ENCODE measurements at places on chromosomes 11 and 22.

GRCh38 chr11:109075976-109076375, 346.0 kb upstream of the C11orf87 start:
- DNase-seq: no peak

DNA sequence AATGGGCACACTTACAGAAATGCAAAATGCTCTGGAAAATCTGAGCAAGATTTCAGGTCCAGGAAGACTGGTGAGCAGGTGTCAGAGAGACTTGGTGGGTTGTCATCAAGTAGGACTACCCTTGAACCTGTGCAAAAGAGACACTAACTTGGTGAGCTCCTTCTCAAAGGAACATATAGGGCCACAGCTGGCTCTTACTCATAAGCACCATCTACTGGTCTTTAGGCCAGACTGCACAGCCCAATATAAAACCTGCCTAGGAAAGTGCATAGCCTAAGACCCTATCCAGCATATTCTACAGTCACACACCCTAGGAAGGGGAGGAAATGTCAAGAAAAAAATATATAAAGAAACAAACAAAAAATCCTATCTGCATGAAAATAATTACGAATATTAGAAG, 18.2 kb upstream of the OR10W1 start:
- DNase-seq: no peak

DNA sequence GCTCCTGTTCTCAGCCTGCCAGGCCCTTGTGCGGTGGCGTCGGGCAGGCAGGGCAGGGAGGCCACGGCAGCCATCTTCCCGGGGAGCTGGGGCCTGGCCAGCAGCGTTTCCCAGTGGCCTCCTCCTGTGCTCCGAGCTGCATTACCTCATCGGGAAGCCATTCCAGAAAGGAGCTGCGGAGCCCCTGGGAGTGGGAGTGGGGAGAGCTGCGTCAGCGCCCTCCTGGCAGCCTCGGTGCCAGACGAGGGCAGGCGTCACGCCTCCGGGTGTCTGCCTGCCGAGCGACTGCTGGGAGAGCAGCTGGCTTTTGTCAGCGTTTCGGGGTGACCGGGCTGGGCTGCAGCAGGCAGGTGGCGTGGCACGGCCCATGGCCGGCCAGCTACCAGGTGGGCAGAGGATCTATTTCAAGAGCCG, 30.9 kb upstream of the WNT7B start:
- peak; percentile 58 for DNase-seq

GRCh38 chr11:134531327-134532130, 119.5 kb upstream of the B3GAT1 start:
- DNase-seq: no peak

DNA sequence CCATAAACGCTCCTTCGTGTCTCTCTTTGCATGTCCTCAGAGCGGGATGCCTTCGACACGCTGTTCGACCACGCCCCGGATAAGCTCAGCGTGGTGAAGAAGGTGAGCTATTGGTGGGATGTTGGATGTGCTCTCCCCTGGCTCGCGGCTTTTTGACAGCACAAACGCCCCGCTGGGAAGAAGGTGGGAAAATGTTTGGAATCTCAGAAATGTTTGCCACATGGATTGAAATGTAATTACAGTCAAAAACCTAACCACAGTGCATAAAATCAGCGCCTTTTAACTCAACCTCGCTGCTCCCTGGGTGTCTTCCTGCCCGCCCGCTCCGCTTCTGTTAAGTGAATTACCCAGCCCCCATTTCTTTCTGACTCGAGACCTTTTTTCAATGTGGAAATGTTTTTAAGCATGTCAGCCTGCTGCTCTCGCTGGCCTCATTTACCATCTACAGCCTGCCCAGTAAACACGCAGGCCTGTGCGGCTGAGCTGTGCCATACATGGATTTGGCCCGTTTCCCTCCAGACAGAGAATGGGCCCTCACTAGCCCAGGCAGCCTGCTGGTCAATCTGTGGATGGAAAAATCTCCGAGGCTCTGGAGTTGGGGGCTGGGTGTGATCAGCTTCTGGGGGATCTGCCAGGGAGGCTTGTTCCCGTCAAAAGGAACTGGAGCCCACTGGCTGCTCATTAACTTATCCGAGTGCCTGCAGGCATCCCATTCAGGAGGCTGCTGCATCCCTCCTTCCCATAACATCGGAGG, 32.7 kb upstream of the PARVG start:
- DNase-seq: no peak

GRCh38 chr22:19806213-19807160, 45.9 kb downstream of the TBX1 start:
- peak; percentile 80 for DNase-seq

GRCh38 chr22:20235389-20235991, 32.6 kb downstream of the RTN4R start:
- no peak for DNase-seq

- no peak for DNase-seq
These were observed 73.3 kb downstream of the ENTHD1 start for GRCh38 chr22:39820256-39820655.

DNA sequence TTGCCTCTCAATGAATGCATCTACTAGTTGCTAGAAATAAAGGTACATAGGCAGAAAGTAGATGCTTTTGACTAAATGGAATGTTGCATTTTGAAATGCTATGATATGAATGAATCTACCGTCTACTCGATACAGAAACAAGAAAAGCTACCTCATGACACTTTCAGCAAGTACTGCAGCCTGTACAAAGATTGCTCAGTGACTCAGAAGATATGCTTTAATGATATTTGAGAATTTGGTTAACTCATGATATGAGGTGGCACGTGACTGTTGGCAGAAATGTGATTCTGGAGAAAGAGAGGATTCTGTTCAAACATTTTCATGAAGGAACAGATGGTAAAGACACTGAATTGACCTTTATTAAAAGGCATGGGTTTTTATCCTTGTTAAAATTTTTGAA, 76.0 kb downstream of the HSD17B12 start:
- no peak for DNase-seq

DNA sequence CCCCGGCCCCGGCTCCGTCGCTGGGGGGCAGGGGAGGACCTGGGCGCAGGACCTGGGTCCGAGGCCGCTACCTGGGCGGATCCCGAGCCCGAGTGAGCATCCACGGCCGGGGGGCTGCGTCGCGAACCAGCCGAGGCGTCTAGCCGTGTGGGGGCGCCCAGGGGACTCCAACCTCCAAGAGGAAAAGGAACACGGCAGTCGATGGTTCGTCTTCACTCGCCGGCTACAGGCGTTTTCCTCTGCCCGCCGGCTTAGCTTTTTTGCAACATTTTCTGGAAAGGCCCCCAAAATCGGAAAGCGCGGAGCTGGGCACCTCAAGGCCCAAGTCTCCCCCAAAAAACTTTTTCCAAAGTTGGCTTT, 666 bp downstream of the PDGFB start:
- DNase-seq: no peak

- DNase-seq: no peak
These were observed 26.0 kb upstream of the FADD start for GRCh38 chr11:70176940-70177689.

DNA sequence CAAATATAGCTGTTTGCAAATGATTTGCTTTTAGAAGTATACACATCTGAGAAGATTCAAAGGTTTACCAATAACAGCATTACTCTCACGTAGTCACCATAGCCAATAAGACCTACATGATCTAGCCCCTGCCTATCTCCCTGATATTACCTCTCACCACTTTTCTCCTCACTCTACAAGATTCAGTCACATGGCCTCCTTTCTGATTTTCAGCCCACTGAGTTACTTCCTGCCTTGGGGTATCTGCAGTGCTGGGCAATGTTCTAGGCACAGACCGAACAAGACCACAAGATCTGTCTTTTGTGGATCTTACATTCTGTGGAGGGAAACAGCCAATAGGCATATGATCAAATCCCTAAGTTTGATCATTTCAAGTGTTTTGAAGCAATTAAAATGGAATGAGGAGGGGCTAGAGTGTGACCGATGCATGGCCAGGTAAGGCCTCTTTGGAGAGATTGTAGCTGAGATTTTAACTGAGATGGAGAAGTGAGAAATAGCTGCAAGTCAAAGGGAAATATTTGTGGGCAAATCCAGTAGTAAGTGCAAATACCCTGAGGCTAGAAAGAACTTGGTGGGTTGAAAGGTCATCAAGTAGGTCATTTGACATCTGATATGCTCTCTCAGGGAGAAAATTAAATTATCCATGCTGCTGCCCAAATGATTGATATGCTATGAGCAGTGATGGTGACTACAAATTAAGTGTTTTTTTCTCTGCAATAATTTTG, 43.1 kb downstream of the ARL14EP start:
- DNase-seq: no peak

DNA sequence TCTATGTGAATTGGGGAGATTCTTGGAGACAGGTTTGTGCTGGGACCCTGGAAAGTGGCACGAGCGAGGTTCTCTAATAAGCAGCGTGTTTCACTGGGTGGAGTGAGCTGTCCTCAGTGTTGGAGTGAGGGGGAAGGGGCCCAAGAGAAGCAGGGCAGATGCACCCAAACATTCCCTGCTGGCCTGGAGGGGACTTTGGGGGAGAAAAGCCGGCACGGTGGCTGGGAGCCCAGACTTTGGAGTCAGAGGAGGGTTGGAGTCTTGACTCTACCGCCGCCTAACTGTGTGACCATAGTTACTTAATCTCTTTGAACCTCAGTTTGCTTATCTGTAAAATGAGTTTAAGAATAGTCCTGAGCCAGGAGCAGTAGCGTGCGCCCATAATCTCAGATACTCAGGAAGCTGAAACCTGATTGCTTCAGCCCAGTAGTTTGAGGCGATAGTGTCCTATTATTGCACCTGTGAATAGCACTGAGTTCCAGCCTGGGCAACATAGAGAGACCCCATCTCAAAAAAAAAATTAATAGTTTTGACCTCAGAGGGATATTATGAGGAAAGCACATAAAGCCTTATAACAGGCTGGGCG, 614 bp downstream of the NR1H3 start:
- no peak for DNase-seq

GRCh38 chr11:76307396-76307795, 73.5 kb downstream of the THAP12 start:
- DNase-seq: no peak

GRCh38 chr11:31921081-31921480, 110.0 kb upstream of the PAX6 start:
- DNase-seq: no peak

DNA sequence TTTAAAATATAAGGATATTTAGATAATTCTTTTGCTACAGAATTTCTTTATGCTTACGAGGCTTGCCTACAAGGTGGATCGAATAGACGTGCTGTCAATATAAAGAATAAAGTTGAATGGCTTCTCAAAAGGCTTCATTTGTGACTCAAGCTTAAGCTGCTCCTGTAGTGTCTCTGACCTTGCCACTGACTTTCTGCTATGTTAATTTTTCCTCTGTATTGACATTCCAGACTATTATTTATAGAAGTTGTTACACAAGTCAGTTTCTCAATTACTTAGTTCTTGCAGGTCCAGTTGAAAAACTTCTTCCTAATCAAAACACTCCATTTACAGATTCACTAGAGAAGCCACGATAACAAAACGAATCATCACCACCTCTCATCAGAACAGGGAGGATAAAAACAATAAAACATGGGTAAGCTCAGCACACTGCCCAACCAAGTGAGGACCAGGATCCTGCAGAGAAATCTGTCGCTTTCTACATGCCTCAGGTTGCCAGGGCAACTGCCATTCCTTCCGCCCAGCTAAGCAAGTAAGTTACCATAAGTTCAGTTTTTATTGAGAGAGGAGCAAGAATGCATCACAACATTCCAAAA, 39.0 kb upstream of the CHKA start:
- no peak for DNase-seq

DNA sequence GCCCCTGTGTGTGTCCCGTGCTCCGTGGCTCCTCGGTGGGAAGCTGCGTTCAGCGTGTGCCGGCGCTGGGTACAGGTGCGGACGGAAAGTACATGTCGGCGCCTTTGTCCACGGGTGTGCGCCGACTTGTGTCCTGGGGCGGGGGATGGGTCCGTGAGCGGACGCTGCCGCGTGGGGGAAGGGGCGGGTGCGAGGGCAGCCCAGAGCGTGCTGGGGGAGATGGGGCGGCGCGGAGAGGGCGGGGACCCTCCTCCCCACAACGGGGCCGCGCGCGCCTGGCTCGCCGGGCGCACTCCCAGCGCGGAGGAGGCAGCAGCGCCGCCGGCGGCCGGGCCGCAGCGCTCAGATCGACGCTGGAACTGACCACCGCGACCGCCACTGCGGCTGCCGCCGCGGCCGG, 33.6 kb upstream of the RELT start:
- no peak for DNase-seq

DNA sequence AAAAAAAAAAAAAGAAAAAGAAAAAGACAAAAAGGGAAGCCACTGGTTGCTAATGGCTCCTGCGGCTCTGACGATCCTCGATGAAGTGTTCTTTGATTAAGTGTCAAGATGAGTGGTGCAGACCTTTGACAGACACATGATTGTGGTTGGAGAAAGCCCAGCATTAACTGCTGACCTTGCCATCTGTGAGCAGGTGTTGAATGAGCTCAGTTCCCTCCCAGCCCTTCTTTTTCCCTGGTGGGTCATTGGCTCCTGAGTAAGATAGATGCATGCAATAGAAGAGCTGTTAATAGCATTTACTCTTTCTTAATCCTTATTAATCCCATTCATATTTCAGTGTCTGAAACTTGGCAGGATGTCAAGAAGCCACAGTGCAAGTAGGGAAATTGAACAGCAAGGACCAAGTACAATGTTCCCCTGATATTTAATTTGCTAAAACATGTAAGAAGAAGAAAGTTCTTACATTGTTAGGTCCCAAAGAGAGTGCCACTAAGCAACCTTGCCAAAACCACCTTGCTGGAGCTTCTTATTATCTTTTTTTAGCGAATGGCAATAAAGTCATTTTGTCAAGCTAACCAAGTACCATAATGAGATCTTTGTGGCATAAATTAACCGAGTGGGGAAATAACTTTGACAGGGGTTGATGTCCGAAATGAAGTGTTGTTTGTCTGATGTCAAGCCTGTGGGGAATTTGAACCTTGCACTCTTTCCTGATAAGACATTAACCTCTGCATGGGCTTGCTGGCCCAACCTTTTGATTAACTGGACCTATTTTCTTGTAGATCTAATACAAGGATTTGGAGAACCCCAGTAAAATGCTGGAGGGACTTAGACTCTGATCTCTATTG, 113.7 kb downstream of the PTPRJ start:
- DNase-seq: no peak

GRCh38 chr11:35558513-35558912, 33.1 kb upstream of the PAMR1 start:
- DNase-seq: no peak

DNA sequence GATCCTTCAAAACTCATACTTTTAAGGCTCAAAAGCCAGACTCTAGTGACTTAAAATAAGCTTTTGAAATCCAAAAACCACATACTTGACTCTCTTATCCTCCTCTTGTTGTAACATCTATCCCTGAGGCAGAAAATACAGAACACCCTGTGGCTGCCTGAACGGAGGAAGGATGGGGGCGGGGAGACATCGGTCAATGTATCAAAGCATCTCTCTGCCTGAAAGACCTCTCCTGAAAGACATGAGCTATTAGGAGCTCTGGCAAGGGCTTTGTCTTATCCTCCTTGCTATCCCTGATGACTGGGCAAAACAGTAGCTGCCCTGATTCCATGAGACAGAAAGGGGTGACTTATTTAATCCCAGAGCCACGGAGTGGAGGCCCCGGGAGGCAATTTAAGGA, 122.4 kb downstream of the MN1 start:
- DNase-seq: no peak

- no peak for DNase-seq
These were observed 170.3 kb downstream of the CADM1 start for GRCh38 chr11:115333949-115334348.

GRCh38 chr11:8933931-8934330, 1.2 kb upstream of the C11orf16 start:
- no peak for DNase-seq

- no peak for DNase-seq
These were observed 50.8 kb upstream of the PHOX2A start for GRCh38 chr11:72294616-72295395.

- DNase-seq: no peak
These were observed 1.7 kb upstream of the TSSC4 start for GRCh38 chr11:2398664-2399355.

GRCh38 chr11:117074119-117074518, 24.1 kb downstream of the SIK3 start:
- no peak for DNase-seq

Data from NCI-H2171 (cell line).